T-helper 9 cell (primary cell): ENCODE measurements at places on chromosomes 16 and 17.
A peak's percentile ranks its signal among the peaks of the same experiment; 100 is the strongest.

- DNase-seq = no peak
These were observed 96.2 kb downstream of the RAP1GAP2 start for GRCh38 chr17:2892305-2892971.

GRCh38 chr16:4517812-4518680 lies 20.5 kb downstream of the CDIP1 start:
- DNase-seq = no peak

DNA sequence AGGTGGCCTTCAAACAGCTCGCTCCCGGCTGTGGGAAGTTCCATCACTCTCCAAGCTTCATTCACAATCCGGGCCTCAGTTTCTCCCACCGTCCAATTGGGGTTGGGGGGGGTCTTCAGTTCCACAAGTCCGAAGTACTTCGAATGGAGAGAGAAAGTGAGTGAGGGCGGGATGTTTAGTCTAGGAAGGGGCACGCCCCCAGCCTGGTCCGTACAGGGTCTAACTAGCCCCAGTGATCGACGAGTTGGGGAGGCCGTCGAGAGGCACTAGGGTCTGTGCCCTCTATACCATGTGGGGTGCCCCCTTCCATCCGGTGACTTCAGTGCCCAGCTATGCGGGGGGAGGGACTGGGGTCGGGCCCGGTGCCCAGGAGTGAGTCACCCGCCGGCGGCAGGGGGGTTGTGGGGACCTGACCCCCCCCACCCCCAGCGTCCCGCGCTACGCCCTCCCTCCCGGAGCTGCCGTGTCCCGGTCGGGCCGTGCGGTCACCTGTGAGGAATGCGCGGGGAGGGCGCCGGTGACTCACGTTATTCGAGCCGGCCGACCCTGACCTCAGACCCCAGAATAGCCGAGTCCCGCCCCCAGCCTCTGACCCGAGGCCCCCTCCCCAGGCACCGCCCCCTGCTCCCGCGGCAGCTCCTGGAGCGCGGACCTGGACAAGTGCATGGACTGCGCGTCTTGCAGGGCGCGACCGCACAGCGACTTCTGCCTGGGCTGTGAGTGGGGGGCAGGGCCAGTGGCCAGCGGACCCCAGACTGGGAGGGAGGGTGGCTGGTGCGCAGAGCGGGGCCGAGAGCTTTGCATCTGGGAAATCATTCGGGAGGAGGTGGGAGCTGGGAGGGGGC lies 658 bp downstream of the TNFRSF12A start:
- DNase-seq = peak; percentile 77

DNA sequence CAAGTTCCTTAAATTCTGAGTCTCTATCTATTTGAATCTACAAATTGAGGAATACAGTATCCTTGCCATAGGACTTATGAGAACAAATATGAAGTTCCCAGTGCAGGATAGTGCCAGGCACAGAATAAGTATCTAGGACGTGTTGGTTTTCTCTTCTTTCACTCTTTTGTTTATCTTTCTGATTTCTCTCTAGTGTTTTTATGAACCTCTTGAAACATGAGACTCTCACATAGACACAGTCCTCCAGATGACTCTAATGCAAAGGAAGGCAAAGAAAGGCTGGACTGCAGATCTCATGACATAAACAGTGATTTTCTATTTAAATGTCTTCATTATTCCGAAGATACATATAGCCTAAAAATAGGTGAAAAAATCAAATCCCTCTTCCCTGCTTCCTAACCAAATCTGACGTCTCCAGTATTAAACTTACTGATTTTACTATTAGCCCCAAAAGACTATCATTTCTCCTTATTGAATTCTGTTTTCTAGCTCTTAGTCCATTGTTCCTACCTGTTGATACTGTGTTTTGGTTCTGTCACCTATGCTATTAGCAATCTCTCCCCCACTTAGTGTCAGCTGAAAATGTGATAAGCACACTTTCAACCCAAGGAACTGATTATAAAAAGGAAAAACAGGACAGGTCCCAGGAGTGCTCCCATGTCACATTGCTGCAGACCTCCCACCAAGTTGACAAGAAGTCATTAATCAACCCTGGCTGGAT lies 24.9 kb upstream of the ADAMTS18 start:
- no peak for DNase-seq
